ENCODE measurements at places on chromosomes 6 and 20. TPM values are rescaled to one million over a fixed set of nuclear protein-coding genes. Genes with fewer than 3 reads are reported as not detected.

DNA sequence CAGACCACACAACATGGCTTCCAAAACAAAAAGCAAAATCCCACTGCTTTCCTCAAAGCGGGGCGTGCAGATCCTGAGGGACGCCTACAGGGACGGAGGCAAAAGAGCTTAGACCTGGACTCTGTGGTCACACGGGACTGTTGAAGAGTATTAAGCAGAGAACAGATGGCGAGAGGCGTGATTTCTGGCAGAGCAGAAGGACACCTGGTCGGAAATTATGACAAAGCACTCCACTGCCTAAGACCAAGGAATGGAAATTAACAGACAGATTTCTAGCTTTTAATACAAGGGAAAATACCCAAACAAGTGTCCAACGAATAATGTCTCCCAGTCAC lies 15.4 kb downstream of the CST7 start:
- H3K27ac ChIP-seq: peak overlapping the region; percentile 12
- no peaks in the 10 kb centered on the region for H3K27me3 ChIP-seq
- no peak for DNase-seq
- peaks cover 82% of the 10 kb centered on the region for H3K36me3 ChIP-seq
- peaks cover 17% of the 10 kb centered on the region for H3K4me1 ChIP-seq

DNA sequence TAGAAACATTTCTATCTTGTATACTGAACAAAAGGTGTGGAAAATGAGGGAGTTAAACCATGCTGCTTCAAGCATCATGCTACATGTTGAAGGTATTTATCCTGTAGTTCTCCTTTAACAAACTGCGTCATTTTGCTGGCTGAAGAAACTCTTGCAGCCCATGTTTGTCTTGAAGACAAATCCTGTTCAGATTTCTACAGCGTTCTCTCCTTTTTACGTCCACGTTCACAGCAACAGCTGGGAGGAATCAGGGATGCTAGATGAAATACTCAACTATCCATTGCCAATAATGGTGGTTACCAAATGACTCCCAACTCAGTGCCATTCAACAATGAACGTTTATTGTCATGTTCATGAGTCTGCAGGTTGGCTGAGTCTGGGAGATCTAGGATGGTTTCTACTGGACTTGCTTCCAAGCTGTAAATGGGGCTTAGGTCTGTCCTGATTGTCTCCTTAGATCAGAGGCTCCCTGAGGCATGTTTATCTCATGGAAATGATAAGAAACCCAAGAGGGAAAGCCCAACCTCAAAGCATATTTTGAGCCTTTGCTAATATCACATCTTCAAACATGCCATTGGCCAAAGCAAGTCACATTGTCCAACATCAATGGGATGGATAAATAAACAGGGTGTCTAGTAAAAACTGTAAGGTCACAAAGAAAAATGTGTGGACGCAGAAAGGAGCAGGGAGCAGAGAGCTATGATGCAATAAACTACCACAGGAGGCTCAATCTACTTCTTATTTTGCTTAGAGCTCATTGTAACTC lies 2.7 kb upstream of the PLCB1 start:
- no peak overlapping the region for H3K4me3 ChIP-seq
- H3K4me1 ChIP-seq: peaks cover 17% of the 10 kb centered on the region
- H3K27ac ChIP-seq: no peak overlapping the region
- DNase-seq: no peak
- peaks cover 38% of the 10 kb centered on the region for H3K27me3 ChIP-seq

- H3K27ac ChIP-seq: no peak overlapping the region
- H3K4me1 ChIP-seq: no peaks in the 10 kb centered on the region
- no peak overlapping the region for H3K4me3 ChIP-seq
- no peaks in the 10 kb centered on the region for H3K27me3 ChIP-seq
Observed at GRCh38 chr6:78570044-78570443, 297.3 kb upstream of the IRAK1BP1 start.

DNA sequence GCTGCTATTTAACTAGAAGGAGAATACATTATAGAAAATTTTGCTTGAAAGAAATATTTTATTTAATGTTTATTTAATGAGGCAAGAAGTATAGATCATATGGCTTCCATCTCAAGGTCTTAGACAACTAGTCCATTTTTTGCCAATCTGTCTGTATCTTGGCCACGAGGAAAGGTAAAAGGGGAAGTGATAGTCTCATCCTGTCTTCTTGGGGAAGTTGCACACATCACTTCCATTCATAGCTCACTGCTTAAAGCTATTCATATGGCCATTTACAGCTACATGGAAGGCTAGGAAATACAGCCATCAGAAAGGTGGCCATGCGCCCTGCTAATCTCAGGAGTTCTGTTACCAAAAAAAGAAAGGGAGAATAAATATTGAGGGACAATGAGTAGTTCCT lies 50.8 kb downstream of the METTL24 start:
- no peaks in the 10 kb centered on the region for H3K36me3 ChIP-seq
- DNase-seq: no peak
- H3K27me3 ChIP-seq: peaks cover 2% of the 10 kb centered on the region
- no peak overlapping the region for H3K4me3 ChIP-seq
- no peak overlapping the region for H3K27ac ChIP-seq
- H3K4me1 ChIP-seq: peaks cover 15% of the 10 kb centered on the region

- no peaks in the 10 kb centered on the region for H3K36me3 ChIP-seq
- DNase-seq: no peak
- no peak overlapping the region for H3K27ac ChIP-seq
- no peaks in the 10 kb centered on the region for H3K4me1 ChIP-seq
- H3K4me3 ChIP-seq: no peak overlapping the region
Observed at GRCh38 chr20:60795651-60796050, 456.4 kb upstream of the CDH4 start.

DNA sequence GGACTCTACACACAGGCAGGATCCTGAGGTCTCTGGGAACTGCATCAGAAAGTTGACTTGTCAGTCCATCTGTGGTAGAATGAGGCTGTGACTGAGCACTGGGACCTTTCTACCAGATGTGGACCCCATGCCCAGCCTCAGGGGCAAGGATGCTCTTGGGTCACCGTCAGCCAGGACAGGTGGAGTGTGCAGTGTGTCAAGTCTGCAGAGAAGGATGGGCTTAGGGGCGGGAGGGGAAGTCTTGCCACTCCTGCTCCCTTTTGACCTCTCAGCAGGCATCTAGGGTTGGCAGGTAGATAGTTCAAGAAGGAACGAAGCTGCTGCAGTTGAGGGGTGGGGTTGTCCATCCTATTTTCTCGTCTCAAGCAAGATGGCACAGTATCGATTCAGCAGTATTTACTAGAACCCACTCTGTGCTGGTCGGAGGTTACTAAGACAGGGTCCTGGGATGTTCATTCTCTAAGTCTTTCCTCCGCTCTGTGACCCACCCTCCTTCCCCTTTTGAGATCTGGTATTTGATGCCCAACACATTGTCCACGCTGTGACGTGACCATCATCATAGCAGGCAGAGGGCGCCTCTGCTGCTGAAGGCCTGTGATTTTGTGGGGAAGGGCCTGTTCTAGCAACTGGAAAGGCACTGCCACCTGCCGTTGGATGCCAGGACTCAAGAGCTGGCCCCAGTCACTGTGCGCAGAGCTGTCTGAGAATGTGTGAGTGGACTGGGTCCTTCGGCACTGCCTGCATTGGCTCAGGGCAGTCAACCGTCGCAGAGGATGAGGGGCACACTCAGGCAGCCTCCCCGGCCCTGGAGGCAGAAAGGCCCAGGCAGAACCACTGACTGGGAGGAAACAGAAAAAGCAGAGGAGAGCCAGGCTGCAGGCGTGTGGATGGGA lies 23.2 kb downstream of the RBCK1 start:
- peaks cover 77% of the 10 kb centered on the region for H3K36me3 ChIP-seq
- H3K4me3 ChIP-seq: no peak overlapping the region
- H3K4me1 ChIP-seq: peaks cover 63% of the 10 kb centered on the region
- peak; percentile 57 for DNase-seq

DNA sequence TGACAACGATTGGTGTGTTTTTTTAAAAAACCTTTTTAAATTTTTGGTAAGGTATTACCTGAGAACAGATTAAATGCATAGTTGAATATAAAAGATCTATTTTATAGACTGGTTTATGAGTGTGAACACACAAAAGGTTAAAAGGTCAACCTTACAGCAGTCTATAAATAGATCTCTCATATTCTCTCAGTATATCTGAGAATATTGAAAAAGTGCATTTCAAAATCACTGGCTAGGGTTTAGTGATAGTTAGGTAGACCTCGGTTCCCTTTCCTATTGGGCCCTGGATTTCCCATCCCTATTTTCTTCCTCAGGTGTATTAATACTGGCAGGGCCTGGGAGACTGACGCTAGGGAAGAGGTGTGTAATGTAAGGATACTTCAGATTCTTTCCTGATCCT lies 723 bp upstream of the ZNF451 start:
- peaks cover 25% of the 10 kb centered on the region for H3K36me3 ChIP-seq
- no peak for DNase-seq
- no peaks in the 10 kb centered on the region for H3K27me3 ChIP-seq
- H3K4me1 ChIP-seq: peaks cover 33% of the 10 kb centered on the region

The OPRM1 gene
- not detected for total RNA-seq

The ULBP3 gene
- total RNA-seq: 2.9 TPM

DNA sequence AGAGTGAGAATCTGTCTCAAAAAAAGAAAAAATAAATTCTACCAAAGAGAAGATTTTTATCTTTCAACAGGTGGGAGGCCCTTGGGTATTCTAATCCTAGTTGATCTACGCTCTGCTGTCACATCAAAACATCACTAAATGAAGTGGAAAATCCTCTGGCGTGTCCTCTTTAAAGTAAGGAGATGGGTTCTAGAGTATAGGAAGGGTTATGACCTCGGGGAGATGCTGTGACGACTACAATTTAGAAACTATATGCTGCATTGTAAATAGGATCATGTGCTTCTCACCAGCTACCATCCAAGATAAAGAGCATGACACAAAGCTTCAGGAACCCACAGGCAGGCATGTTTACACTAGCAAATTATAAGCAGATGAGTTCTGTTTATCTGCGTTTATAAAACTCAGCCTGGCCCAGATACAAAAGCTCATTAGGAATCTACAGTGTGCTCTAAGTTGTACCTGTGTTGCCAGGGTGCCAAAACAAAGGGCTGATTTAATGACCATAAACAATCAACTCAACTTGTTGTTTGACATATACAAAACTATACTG lies 197.1 kb upstream of the PLN start:
- H3K4me3 ChIP-seq: no peak overlapping the region
- DNase-seq: no peak
- no peaks in the 10 kb centered on the region for H3K4me1 ChIP-seq

DNA sequence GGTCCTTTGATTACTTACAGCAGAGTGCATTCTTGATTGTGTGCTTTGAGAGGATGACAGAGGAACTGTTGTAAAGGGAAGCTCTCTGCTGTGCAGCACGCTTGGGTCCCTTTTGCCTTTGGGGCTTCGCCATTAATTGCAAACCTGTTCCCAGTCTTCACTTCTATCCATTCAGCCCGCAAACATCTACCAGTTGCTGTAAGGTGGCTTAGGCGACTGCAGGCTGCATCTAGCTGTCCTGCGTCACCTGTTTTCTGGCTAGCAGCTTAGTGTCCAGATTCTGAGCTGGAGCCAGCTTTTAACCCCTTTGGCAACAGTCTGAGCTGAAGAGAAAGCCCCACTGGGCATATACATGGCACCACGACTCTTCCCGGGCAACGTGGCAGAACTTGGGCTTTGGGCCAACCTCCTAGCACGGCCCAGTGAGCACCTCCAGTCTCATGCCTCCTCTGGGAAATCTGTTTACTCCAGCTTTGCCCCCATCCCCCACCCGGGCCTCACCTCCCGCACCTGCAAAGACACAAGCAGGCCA lies 2.5 kb upstream of the FASTKD5 start:
- peaks cover 20% of the 10 kb centered on the region for H3K4me1 ChIP-seq
- peaks cover 7% of the 10 kb centered on the region for H3K36me3 ChIP-seq
- no peak overlapping the region for H3K27ac ChIP-seq

DNA sequence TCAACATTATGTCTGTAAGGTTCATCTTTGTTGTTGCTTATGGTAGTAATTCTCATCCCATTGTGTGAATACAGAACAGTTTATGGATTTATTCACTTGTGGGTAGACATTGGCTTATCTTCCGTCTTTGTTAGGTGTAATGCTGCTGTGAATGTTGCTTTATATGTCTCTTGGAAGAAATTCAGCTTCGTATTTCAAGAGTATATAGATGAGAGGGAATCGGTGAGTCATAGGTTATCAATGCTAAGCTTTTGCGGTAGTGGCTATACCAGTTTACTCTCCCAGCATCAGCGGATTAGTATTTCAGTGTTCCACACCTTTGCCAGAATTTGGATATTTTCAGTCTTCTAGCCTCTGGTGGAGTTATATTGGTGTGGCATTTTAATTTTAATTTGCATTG lies 77.8 kb downstream of the ZFAND3 start:
- H3K4me3 ChIP-seq: no peak overlapping the region
- no peak for DNase-seq
- no peaks in the 10 kb centered on the region for H3K4me1 ChIP-seq
- H3K27ac ChIP-seq: no peak overlapping the region

- no peak overlapping the region for H3K4me3 ChIP-seq
- peaks cover 46% of the 10 kb centered on the region for H3K36me3 ChIP-seq
- no peak overlapping the region for H3K27ac ChIP-seq
- DNase-seq: no peak
- H3K27me3 ChIP-seq: no peaks in the 10 kb centered on the region
Observed at GRCh38 chr6:57162028-57162427, 10.1 kb upstream of the BAG2 start.

- H3K27me3 ChIP-seq: no peaks in the 10 kb centered on the region
- H3K4me3 ChIP-seq: no peak overlapping the region
- peaks cover 72% of the 10 kb centered on the region for H3K4me1 ChIP-seq
- DNase-seq: peak; percentile 18
- H3K36me3 ChIP-seq: peaks cover 46% of the 10 kb centered on the region
Observed at GRCh38 chr6:109451376-109451775, 4.2 kb downstream of the MICAL1 start.

- no peaks in the 10 kb centered on the region for H3K27me3 ChIP-seq
- DNase-seq: no peak
- H3K4me1 ChIP-seq: peaks cover 3% of the 10 kb centered on the region
Observed at GRCh38 chr20:37308086-37309050, 18.9 kb downstream of the MANBAL start.

The KCNQ5 gene
- total RNA-seq: 11.8 TPM

The TINAG gene
- not detected for total RNA-seq

The RPL10A gene
- 1,443 TPM for total RNA-seq

GRCh38 chr6:150139533-150139932 lies 3.3 kb upstream of the PPP1R14C start:
- no peak overlapping the region for H3K4me3 ChIP-seq
- H3K27ac ChIP-seq: no peak overlapping the region
- H3K36me3 ChIP-seq: no peaks in the 10 kb centered on the region
- peaks cover 47% of the 10 kb centered on the region for H3K27me3 ChIP-seq
- H3K4me1 ChIP-seq: peaks cover 11% of the 10 kb centered on the region
- DNase-seq: no peak

DNA sequence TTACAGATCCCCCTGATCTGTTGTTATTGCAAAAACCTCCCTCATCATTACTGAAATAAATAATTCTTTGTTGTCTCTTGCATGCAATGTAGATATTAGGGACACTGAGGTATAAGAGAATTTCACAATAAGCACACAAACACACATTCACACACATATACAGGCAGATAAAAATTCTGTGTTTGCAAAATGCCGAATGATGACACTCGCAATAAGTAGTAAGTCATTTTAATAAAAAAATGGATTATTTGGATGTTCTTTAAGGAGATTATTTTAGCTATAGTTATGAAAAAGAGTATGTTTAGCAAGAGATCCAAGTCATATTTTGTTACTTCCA lies 13.6 kb downstream of the DEFB114 start:
- H3K27me3 ChIP-seq: no peaks in the 10 kb centered on the region
- H3K27ac ChIP-seq: no peak overlapping the region
- no peaks in the 10 kb centered on the region for H3K4me1 ChIP-seq
- no peak overlapping the region for H3K4me3 ChIP-seq

The CAP2 gene
- not detected for total RNA-seq
